ENCODE measurements at places on chromosomes 6 and 20. TPM values are rescaled to one million over a fixed set of nuclear protein-coding genes. Genes with fewer than 3 reads are reported as not detected.

The MOG gene
- total RNA-seq: not detected

The MTCH1 gene
- total RNA-seq: 127 TPM

The TBCC gene
- 61.8 TPM for total RNA-seq

The SIRT5 gene
- 18.0 TPM for total RNA-seq

GRCh38 chr20:50590348-50590664 is 80.1 kb downstream of the PTPN1 start:
- H3K27me3 ChIP-seq: no peaks in the 10 kb centered on the region
- DNase-seq: no peak
- peaks cover 14% of the 10 kb centered on the region for H3K4me1 ChIP-seq
- H3K36me3 ChIP-seq: peaks cover 42% of the 10 kb centered on the region
- H3K4me3 ChIP-seq: no peak overlapping the region
- H3K27ac ChIP-seq: no peak overlapping the region

DNA sequence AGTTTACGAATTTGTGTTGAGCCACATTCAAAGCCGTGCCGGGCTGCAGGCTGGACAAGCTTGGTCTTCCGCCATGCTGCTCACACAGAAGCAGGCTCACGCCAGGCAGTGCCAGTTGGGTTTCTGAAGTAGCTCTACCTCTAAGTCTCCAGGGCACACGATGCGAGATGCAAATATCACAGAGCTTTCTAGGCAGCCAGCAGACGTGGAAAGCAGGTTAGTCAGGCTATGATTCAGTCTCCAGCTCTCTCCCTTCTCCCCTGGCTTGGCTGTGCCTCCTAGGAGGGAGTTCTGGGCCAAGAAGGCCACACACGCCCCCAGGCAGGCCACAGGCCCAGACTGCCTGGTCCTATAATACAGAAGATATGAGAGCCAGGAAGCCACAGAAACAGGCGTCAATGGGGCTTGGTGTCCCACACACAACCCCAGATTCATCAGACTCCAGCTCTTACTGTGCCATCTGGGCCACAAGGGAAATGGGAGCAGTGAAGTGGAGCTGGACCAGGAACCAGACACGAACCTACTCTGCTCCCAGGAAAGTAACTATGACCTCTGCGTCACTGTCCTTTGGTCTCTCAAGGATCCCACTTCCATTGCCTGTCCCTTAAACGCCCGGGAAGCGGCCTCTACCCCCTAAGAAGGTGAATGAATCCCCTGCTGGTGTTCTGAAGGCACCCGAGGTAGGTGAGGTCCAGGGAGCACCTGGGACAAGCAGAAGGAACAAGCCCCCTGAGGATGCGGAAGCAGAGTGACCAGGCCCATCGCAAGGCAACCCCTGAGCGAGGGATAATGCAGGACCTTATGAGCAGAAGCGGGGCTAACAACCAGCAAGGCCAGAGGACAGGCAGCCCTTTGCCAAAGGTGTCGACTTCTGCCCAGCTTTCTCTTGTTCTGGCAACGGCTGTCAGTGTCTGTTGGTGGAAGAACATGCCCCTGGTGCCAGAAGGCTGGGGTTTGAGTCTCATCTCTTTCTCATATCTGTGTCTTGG is 61.2 kb downstream of the GFOD1 start:
- H3K36me3 ChIP-seq: no peaks in the 10 kb centered on the region
- peak overlapping the region; percentile 73 for H3K27ac ChIP-seq
- no peaks in the 10 kb centered on the region for H3K27me3 ChIP-seq
- peaks cover 69% of the 10 kb centered on the region for H3K4me1 ChIP-seq
- DNase-seq: no peak

- H3K4me3 ChIP-seq: no peak overlapping the region
- peaks cover 12% of the 10 kb centered on the region for H3K4me1 ChIP-seq
- no peak overlapping the region for H3K27ac ChIP-seq
- H3K36me3 ChIP-seq: no peaks in the 10 kb centered on the region
- peak; percentile 28 for DNase-seq
Observed at GRCh38 chr20:431012-431904, 23.2 kb downstream of the RBCK1 start.

DNA sequence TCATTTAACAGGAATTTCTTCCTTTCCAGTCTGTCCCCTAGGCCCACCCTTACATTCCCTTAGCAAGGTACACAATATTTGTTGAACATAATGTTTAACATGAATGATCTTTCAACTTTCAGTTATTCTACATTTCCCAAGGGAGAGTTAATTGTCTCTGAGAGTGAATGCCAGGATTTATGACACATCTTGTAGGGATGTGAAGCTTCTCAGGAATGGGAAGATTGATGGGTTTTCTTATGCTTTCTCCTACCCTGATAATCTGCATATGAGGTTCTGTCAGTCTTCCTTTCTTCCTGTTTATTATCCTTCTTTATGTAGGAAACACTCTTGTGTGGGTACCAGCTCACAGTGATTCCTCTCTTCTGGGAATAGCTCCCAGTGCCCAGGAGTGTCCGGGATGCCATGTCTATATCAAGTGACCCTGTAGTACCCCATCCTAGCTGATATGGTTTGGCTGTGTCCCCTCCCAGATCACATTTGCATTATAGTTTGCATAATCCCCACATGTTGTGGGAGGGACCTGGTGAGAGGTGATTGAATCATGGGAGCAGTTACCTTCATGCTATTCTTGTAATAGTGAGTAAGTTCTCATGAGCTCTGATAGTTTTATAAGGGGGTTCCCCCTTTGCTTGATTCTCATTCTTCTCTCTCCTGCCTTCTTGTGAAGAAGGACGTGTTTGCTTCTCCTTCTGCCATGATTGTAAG is 7.1 kb upstream of the FYN start:
- DNase-seq: no peak
- no peaks in the 10 kb centered on the region for H3K4me1 ChIP-seq
- no peak overlapping the region for H3K27ac ChIP-seq
- no peaks in the 10 kb centered on the region for H3K27me3 ChIP-seq
- H3K36me3 ChIP-seq: no peaks in the 10 kb centered on the region

DNA sequence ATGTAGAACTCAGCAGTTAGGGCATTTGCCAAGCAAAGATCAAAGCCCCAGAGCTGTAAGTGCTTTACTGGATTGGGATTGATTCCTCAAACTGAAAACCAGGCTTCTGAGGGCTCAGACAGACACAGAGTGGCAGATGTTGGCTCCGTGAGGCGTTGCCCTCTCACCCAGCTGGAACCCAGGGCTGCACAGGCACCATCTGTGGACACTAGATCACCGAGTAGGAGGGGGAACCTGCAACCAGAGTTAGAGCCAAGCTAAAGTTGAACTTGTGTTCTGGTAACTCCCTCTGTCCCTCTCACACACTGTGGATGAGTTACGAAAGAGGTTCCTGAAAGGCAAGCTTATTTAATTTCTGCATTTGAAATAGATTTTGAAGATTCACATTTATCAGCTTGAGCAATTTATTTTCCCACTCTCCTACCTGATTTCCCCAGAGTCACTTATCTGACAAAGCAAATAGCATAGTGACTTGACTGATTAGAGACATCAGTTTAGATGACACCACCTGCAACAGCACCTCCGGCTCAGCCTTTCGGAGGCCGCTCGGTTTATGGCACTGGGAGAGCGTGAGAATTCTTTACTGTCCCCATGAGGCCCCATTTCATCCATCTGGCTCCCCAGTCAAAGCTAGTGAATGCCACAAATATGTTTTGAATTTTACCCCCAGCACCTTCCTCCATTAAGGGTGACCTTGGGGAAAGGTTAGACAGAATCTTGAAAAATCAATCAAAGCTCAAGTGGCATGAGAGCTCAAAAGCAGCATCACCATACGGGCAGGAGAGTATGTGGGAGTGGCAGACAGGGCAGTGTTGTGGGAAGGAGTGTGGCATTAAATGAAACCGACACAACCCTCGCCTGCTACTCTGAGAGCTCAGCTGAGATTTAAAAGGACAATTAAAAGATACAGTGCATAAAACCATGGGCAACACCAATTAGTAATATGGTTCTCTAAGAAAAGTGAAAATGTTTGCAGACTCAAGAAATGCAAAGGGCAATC is 48.5 kb downstream of the RPF2 start:
- peak overlapping the region; percentile 39 for H3K27ac ChIP-seq
- DNase-seq: peak; percentile 78
- peak overlapping the region; percentile 14 for H3K4me3 ChIP-seq
- peaks cover 20% of the 10 kb centered on the region for H3K36me3 ChIP-seq
- no peaks in the 10 kb centered on the region for H3K27me3 ChIP-seq
